Fibroblast of skin of right quadriceps (primary cell): ENCODE measurements at places on chromosomes 1 and 21.

DNA sequence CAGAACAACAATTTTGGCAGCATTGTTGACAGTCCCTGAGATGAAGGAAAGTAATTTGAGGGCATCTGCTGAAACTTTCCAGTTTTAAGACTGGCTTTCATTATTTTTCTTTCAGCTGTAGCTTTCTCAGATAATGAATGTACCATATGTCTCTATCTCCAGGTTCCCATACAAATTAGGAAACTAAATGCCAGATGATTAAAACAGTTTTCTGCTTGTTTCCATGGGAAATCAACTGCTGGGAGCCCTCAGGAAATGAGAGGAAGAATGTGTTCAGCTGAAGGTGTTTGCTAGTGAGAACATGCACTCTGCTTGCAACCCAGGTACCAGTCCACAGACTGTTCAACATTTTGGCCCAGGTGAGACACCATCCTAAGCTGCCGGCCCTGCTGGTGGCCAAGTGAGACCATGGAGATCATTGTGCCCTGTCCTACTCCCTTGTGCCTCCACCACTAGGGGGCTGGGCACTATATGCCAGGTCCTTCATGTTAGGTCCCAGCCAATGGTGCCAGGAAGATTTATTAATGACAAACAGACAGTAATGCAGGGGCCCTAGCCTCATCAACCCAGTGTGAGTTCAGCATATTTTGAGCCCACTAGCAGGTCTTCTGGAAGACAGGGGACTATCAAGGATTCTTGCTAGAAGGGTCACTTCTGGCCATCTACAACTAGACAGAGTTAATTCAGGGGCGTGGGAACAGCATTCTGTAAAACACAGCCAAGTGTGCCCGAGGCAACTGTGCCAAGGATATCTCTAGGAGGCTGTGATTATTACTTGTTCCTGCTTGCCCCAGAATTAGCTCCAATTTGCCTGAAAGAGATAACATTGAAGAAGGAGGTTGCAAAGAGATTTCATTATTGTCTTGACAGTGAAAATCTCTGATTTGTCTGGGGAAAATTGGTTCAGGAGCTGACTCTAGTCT, 17.0 kb upstream of the LRRC8C start:
- DNase-seq, result no peak

DNA sequence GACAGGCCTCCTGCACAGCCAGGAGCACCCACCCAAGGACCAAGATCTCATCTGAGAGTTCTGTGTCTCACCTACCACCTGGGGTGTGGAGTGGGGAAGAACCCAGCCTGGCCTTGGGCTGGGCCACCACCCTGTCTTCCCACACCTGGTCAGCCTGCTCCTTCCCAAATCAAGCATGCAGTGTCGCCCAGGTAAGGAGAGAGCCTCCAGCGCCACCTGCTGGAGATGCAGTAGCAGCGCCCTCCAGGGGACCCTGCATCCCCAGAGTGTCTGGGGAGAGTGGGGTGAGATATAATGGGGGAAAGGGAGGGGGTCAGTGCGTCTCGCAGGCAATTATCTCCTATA, 32.3 kb downstream of the KIAA2013 start:
- peak; percentile 14 for DNase-seq

GRCh38 chr1:157968508-157968907, 24.9 kb upstream of the KIRREL1 start:
- peak; percentile 68 for DNase-seq

GRCh38 chr1:177106196-177106595, 58.3 kb downstream of the ASTN1 start:
- DNase-seq, result no peak

GRCh38 chr1:77280962-77281361, 857 bp upstream of the AK5 start:
- DNase-seq, result no peak

DNA sequence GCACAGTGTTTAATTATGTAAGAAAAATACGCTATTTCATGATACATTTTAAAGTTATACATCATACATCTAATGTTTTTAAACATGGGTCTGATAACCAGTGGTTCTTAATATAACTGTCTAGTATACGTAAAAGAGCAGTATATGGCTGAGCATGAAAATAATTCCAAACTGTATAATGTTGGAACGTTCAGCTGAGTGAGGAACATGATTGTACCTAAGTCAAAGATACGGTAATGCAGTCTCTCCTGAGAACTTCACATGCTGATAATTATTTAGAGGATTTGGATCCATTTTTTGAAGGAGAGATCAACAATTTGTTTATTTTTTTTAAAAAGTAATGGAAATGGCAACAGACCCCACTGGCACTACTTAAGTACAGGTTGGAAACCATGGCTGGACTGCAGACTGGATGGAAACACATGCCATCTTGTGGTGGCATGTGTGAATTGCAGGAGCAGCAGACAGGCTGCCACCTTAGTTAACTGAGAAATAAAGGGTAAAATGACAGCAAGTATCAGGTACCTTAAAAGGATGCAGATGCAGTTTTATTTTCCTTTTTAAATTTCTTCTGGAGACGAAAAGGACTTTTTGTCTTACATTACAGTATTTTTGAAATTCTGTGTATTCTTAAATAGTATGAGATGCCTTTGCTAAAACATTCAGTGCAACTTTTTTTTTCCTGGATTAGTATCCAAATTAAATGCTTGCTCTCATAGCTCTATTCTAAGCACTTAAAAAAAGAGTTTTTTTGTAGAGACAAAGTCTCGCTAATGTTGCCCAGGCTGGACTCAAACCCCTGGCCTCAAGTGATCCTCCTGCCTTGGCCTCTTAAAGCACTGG, 73.8 kb downstream of the MTR start:
- peak; percentile 50 for DNase-seq
